ENCODE measurements at places on chromosomes 2 and 18. TPM values are rescaled to one million over a fixed set of nuclear protein-coding genes. Genes with fewer than 3 reads are reported as not detected.

- no peak for DNase-seq
These were observed 370.7 kb upstream of the SYT4 start for GRCh38 chr18:43648002-43648401.

DNA sequence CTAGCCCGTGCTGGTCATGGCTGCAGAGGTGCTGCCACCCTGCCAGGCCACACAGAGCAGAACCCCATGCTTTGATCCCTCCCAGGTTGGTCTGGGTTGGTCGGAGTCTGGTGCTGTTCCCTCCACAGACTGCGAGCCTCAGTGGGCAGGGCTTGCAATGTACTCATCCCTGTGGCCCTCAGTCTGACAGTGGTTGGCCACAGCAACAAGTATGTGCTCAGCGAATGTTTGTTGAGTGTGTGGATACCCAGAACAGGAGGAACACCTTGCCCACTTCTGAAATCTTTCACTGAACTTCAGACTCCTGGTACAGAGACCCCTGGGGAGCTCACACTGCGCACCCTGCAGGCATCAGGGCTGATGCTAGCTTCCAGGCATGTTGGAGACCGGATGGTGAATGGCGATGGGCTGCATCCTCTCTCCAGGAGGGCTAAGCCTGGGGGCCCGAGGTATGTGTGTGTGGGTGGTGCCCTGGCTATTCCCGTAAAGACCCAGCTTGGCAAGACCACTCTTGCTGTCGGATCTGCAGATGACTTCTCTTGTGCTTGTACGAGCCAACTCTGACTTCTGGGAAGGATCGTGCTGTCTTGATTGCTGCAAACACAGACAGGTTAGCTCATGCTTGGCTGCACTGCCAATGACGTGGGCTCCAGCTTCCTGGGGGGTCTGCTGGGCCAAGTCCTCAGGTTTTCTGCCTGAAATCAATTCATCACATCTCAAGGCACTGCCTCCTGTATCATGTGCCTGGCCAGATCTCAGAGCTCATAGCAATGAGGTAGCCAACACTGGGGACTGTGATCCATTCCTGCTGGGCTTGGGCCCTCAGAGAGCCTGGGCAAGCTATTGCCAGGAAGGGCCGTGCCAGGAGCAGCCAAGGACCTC is 43.7 kb downstream of the RHOB start:
- no peak for DNase-seq

DNA sequence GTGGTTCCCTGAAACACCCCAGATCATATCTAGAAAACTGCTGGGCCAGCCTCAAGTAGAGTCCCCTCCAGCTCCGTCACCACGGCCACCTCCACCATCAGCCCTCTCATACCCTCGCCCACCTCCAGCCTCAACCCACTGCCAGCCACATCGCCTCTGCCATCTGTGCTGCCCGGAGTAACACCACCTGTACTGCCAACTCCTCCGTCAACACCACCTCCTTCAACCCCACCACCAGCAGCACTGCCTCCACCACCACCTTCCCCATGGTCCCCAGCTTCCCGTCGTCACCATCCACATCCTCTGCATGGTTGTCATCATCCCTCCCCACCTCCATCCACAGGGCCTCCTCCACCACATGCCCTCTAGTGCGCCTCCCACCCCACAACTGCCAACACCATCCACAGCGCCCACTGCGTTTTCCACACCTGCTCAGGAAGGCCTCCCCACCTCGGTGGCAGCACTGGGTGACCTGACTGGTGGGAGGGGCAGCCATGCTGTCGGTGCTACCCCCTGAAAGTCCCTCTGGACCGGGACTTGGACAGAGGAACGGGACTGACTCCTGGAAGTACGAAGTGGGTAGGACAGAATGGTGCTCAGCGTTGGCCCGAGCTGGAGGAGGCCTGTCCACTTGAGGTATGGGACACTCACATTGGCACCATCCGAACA is 1.6 kb downstream of the SNED1 start:
- peak; percentile 49 for DNase-seq

- no peak for DNase-seq
These were observed 139.7 kb downstream of the ATP9B start for GRCh38 chr18:79208906-79209305.

The CD226 gene
- 1.8 TPM for total RNA-seq

The MRO gene
- total RNA-seq, result 0.66 TPM

The TFCP2L1 gene
- 7.5 TPM for total RNA-seq
